ENCODE measurements at places on chromosomes 5 and 9.
A peak's percentile ranks its signal among the peaks of the same experiment; 100 is the strongest.

DNA sequence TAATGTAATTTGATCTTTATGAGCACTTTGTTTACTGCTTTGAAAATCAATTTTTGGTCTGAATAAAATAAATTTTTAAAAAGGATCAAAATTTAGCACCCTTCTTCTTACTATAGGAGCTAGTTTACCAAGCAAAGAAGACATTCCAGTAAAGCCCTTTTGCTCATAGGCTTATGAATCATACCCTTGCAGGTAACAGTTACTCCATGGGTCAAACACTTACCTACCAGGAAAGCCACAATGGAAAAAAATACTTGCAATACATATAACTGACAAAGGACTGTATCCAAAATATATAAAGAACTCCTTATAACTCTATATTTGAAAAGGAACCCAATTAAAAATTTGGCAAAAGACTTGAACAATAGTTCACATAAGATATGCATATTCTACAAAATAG lies 66.6 kb downstream of the SHOC1 start:
- no peak for DNase-seq

GRCh38 chr5:155665361-155665760 lies 651.8 kb downstream of the KIF4B start:
- no peak for DNase-seq

DNA sequence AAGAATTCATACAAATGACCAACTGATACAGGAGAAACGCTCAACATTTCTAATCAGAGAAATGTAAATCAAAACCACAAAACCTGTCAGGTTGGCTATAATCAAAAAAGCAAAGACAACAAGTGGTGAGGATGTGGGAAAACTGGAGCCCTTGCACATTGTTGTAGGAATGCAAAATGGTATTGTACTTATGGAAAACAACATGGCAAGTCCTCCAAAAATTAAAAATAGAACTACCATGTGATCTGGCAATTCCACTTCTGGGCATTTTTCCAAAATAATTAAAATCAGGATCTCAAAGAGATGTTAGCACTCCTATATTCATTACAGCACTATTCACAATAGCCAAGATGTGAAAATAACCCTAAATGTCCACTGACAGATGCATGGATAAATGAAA lies 76.1 kb downstream of the FNIP1 start:
- no peak for DNase-seq

DNA sequence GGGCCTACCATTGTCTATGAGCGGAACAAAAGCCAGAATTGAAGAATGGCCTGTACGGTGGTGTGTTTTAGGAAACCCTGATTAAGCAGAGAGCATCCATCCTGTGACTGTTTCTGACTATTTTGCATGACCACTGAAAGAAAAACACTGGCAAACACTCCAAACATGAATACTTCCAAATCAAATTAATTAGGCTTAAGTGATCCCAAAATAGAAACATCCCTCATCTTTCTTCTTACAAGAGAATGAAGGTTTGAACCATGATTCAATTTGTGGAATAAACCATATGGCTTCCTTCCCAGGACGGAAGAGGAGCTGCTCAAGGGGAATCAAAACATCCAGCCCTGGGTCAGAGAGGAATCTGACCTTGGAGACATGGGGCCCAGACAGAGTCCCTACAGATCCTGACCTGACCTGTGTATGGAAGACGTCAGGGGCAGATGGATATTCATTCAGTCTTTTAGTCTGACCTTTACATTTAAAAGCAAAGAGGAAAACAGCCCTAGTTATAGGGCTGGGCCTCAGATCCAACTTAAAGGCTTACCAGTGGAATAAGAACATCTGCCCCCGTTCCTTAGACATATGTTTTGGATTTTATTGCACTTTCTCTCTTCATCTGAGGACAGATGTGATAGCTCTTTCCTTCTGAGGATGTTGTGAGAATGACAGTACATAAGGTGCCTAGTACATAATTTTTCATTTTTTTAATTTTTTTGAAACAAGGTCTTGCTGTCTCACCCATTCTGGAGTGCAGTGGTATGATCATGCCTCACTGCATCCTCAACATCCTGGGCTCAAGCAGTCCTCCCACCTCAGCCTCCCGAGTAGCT lies 17.6 kb upstream of the RECK start:
- peak; percentile 67 for DNase-seq

DNA sequence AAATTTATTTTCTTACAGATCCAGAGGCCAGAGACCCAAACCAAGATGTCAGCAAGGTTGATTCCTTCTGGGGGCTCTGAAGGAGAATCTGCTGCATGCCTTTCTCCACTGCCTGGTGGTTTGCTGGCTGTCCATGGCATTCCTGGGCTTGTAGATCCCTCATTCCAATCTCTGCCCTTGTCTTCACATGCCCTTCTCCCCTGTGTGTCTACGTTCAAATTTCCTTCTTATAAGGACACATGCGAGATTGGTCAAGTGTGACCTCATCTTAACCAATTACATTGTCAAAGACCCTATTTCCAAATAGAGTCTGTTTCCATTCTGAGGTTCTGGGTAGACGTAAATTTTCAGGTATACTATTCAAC lies 84.5 kb upstream of the RAI14 start:
- DNase-seq, result no peak
